ENCODE measurements at places on chromosomes 1 and 21. TPM values are rescaled to one million over a fixed set of nuclear protein-coding genes. Genes with fewer than 3 reads are reported as not detected.

GRCh38 chr1:160623227-160623633 is 23.6 kb downstream of the SLAMF1 start:
- no peak for DNase-seq

DNA sequence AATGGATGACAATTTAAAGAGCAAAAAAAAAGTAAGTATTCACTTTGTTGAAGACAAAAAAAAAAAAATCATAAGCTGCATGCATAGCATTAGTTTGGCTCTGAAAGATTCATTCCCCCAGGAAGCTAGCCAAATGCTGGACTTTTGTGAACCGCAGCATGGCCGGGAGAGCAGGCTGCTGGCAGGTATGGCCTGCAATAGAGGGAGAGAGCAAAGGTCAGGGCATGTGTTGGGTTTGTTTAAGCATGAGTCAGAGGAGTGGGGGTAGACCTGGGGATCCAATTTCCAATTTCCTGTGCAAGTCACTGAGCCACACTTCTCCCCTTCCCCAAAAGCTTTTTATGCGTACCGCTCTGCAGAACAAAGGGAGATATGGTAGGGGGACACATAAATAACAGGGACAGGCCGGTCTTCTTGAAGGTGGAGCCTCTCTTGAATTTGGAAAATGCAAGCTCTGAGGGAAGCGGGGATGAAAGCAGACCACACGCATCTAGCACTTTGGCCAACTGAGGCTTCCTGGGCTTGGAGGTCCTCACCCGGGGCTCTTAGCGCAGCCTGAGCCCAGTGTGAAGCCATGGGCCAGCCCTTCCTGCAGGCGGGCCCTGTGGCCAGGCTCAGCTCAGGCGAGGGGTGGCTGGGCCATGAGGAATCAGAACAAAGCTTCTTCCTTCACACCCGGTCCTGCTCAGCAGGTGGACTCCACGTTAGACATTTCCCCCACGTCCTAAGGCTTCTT is 171.1 kb downstream of the TOMM20 start:
- no peak for DNase-seq

GRCh38 chr1:222813866-222814535 is 838 bp upstream of the DISP1 start:
- no peak for DNase-seq

Gene GPR37L1
- not detected for total RNA-seq

DNA sequence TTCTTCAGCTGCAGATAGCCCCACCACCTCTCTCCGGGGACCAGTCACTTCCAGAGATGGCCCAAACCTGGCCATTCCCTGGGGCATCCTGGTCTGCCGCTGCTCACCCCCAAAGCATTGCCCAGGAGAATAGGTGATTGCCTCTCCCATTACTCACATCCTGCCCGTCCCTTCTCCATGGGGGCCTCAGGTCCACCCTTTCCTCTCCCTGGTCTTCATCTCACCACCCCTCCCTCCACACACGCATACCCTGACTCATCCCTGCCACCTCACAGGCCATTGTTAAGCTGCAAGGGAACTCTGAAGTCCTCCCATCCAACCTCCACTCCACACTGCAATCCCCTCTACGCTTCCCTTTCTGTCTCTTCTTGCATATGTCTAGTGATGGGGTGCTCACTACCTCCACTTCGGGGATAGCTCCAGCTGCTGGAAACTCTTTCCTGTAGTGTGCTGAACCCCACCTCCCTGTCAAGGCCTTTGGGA is at the start of gene PLEKHG5:
Gene PLEKHG5, minus strand, starts transcription at position 188 of the 483 bp plus-strand sequence. CDS start 14,096 bp downstream, outside the sequence.
- no peak for DNase-seq

- DNase-seq = no peak
These were observed 24.2 kb upstream of the PEX19 start for GRCh38 chr1:160309185-160309557.

- DNase-seq = no peak
These were observed 16.6 kb downstream of the SAMD11 start for GRCh38 chr1:940107-941014.

Gene SLC1A7
- 1.8 TPM for total RNA-seq

GRCh38 chr1:112406771-112407170 is 10.8 kb downstream of the CTTNBP2NL start:
- DNase-seq = no peak

DNA sequence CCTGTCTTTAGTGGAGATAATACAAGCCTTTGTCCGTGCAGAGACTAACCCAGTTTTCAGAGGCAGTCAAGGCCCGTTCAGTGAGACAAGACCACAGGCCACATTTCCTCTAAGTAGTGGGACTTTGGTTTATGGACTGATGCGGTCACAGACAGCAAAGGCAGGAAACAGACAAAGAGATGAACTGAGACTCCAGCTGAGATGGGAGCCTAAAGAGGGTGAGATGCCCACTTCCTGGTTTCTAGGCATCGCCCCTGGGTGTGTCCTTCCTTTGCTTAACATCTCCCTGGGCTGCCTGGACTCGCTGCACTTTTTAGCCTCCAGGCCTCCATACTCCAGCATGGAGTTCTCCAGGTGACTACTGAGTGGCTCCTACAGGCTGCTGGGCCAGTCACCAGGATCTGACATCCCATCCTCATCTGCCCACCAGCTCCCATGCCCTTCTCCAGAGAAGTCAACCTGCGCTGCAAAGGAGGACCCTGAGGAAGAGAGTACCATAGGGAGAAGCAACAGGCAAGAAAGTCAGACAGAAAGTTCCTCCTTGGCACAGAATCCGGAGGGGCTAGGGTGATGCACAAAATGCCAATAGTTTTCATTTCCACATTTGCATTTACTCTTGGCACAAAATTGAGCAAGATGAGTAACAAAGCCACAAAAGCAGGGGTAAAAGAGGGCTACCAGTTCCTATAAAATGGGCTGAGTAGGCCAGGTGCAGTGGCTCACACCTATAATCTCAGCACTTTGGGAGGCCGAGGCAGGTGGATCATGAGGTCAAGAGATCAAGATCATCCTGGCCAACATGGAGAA is 15.1 kb downstream of the THEMIS2 start:
- no peak for DNase-seq

Gene FCGR3B
- not detected for total RNA-seq

GRCh38 chr21:40706806-40707655 is 139.9 kb downstream of the DSCAM start:
- DNase-seq = no peak

GRCh38 chr1:74528123-74528522 is 15.7 kb upstream of the LRRC53 start:
- no peak for DNase-seq

DNA sequence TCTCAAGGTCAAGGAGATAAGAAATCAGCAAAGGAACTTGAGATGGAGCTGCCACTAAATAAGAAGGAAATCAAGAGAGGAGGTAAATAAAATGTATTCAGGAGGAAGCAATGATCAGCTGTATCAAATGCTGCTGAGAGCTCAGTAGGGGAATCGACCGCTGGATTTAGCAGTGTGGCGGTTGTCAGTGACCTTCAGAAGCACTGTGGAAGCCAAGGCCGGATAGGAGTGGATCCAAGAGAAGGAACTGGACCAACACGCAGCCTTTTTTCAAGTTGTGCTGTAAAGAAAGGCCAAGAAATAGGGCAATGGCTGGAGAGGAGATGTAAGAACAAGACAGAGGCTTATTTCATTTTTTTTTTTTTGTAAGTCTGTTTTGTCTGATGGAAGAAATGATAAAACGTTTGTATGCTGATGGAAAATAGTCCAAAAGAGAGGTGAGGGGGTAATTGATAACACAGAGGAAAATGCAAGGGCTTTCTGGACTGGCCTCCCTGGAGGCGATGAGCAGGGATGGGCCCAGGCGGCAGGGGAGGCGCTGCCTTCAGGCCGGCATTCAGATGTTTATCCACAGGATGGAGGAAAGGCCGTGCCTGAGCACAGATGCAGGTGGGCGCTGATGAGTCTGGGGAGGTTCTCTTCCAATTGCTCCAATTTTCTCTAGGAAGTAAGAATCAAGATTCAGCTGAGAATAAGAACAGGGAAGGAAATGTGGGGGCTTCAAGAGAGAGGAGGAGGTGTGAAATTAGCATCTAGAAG is 17.5 kb upstream of the FAM43B start:
- no peak for DNase-seq

DNA sequence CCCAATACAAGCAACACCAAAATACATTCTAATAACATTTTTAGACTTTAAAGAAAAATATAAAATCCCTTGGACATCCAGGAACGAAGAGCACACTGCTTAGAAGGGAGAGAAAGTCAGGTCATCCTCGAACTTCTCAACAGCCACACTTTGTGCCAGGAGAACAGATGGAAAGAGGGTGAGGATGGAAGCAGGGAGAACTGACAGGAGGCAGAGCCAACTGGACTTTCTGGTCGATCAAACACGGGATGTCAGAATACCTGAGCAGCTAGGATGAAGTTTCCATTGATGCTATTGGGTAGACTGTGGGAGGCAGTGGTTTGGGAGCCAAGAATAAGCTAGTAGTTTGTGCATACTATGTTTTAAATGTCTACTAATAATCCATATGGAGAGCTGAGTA is 111.4 kb downstream of the TOMM20 start:
- no peak for DNase-seq

GRCh38 chr21:28237661-28238060 is 755.0 kb downstream of the LTN1 start:
- DNase-seq = no peak

DNA sequence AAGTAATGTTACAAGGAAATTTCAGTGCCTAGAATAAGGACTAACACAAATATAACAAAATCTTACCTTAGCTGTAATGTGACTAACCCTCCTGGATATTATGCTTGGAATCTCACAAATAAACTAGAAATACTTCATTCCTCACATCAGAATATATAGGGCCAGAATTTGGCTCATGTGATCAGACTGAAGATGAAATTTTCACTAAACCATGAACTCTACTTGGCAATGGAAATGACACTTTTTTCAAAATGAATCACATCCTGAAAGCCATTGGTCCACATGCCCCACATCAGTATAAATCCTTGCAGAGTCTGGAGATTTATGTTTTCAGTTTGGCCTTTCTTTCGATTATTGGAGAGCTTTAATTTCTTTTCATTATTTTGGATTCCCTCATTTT is 227.8 kb downstream of the NRIP1 start:
- no peak for DNase-seq

GRCh38 chr1:84122780-84123382 is 21.2 kb upstream of the PRKACB start:
- no peak for DNase-seq

- DNase-seq = peak; percentile 49
These were observed 41.3 kb downstream of the PIK3C2B start for GRCh38 chr1:204453141-204453772.

Gene RAP1GAP
- total RNA-seq = 0.24 TPM

DNA sequence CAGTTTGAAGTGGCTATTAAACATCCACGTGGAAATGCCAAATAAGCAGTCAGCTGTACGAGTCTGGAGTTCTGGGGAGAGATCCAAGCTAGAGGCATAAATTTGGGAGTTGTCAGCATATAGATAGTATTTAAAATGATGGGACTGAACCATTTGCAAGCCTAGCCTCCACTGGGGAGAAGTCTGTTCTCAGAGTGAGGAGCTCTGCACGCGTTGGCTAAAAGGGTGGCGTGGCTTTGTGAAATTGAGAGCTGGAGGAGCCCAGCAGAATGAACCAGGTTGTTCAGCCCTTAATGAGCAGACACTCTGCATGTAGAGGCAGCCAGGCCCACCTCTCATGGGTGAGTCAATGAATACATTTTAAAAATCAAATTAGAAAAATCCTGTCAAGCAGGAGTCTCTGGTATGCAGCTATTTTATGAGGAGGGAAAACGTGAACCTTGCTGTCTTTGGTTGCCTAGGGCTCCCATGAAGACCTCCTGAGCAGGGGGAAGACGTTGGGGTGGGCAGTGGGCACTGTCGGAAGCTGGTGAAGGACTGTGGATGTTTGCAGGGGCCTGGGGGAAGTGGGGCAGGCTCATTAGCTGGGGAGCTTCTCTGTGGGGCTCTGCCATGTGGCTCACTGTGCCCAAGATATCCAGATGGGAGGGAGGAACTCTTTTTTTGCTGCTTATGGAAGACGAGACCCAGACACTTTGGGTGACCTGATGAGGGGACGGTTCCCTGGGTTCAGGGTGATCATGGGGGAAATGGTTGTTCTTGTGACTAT is 18.8 kb downstream of the TMCC2 start:
- no peak for DNase-seq
